GM23248 (cell line): ENCODE measurements at places on chromosomes 16 and 17. TPM values are rescaled to one million over a fixed set of nuclear protein-coding genes. Genes with fewer than 3 reads are reported as not detected.

CACNA1H gene
- total RNA-seq = 0.11 TPM in 1 of 2 replicates, not detected in the other

C16orf89 gene
- not detected in 2 replicates for total RNA-seq

CCL1 gene
- not detected in 2 replicates for total RNA-seq

HSDL1 gene
- total RNA-seq = 17.0 and 19.9 TPM in 2 replicates

MYH13 gene
- not detected in 2 replicates for total RNA-seq

ATP1B2 gene
- total RNA-seq = not detected in 2 replicates

DNA sequence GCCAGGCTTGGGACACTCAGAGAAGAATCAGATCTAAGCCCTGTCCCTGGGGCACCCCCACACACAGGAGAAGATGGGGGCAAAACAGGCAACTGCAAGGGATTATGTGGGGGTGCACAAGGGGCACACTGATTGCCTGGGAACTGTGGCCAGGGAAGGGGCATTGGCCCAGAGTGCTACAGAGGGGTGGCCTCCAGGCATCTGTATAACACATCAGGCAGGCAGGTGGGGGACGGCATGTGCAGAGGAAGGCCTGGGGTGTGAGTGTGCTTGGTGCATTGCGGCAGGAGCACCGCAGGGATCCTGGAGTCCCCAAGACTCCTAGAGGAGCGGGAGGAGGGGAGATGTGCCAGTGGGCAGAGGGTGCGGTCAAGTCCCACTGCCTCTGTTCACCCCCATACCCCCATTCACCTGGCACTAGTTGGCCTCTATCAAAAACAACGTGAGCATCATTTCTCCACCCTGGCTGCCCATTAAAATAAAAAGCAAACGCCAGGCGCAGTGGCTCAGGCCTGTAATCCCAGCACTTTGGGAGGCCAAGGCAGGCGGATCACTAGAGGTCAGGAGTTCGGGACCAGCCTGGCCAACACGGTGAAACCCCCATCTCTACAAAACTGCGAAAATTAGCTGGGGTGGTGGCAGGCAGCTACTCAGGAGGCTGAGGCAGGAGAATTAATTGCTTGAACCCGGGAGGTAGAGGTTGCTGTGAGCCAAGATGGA, 41.5 kb downstream of the C16orf82 start:
- no peak overlapping the region for H3K27ac ChIP-seq
- H3K27me3 ChIP-seq = no peaks in the 10 kb centered on the region
- no peaks in the 10 kb centered on the region for H3K36me3 ChIP-seq
- no peaks in the 10 kb centered on the region for H3K4me1 ChIP-seq

DNA sequence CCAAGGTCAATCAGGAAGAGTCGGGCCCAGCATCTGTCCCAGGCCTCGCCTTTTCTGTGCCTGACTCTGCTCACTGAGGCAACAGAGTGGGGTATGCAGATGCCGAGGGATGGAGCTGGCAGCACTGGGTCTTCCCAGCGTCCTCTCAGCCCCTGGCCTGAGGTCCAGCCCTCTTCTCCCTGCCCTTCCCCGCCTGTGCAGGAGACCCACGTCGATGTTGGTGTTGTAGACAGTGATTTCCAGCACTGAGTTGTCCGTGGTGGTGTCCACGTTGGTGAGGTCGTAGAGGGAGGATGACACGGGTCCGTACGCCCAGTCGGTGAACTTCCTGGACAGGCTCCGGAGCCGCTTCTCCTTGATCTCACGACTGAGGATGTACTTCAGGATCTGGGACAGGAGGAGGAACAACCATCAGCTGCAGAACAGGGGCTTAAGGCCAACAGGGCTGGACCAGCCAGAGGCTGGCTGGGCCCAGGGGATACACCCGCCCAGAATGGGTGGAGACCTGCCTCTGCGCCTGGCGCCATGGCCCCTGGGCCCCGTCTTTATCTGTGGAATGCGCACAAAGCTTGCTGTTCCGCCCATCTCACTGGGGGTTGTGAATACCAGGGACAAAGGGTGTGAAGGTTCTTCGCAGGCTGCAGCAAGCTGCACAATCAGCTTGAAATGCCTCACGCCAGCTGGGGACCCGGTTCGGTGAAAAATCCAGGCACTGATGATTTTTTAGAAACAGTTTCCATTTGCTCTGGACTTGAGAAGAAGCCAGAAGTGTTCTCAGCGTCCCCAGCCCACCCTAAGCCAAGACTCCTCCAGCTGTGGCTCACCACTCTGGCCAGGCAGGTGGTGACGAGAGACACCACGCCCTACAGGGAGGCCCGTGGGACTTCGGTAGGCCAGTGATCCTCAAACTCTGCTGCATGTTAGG, 27.5 kb downstream of the TRPV3 start:
- H3K4me1 ChIP-seq = 0 out of 2 replicates have a peak, but pooled peaks cover 8% of the 10 kb centered on the region
- DNase-seq = peak; percentile 44
- no peak overlapping the region for H3K27ac ChIP-seq
- no peaks in the 10 kb centered on the region for H3K27me3 ChIP-seq

GRCh38 chr16:81550432-81550808, 105.8 kb downstream of the CMIP start:
- no peak overlapping the region for H3K4me3 ChIP-seq
- no peak for DNase-seq
- H3K27ac ChIP-seq = peak overlapping the region; percentile 95; the same call in 1 of the 2 replicates

DNA sequence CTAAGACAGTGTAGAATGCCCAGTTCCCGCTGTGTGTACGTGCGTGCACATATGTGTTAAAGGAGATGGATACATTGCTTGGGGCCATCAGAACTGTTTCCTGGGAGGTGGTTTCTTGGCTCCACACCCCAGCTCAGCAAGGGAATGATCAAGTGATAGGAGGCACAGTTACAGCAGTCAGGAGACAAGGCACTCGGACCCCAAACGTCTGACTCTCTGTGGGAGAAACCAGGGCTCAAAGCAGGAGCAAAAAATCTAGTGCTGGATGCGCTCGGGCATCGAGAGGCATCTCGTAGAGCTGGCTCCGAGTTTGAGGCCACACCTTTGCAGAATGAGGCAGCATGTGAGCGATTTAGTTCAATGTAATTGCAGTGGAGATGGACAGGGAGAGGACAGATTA, 71.9 kb downstream of the RBBP6 start:
- H3K27ac ChIP-seq = no peak overlapping the region
- peaks cover 13% of the 10 kb centered on the region for H3K27me3 ChIP-seq
- H3K4me3 ChIP-seq = no peak overlapping the region
- 0 out of 2 replicates have a peak, but pooled peaks cover 7% of the 10 kb centered on the region for H3K4me1 ChIP-seq
- no peak for DNase-seq

DNA sequence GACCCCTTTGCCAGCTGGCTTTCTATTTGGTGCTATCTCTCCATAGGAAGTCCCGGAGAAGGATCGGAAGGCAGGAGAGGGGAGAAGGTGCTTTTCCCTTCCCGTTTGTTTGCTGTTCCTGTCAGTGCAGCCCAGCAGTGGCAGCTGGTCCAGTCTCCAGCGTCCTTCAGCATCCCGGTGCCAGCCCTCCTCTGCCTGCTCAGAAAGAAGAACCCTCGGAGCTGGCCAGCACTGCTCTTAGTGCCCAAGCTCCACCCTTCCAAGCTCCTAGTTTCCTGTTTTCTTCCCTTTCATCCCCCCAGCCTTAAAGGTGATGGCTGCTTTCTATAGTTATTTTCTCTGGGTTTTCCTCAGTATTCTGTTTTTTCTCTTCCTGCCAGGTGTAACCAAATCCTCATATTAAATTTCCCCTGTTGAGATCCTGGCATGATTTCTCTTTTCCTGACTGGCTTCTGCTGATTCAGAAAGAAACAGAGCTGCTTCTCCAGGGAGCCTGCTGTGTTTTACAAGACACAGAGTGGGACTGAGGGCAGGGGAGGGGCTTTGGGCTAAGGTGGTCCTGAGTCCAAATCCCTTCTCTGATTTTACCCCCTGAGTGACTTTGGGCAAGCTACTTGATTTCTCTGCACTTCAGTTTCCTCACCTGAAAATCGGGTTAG, 186.8 kb downstream of the COPRS start:
- H3K36me3 ChIP-seq = no peaks in the 10 kb centered on the region
- H3K27me3 ChIP-seq = no peaks in the 10 kb centered on the region; the same call in 1 of the 2 replicates
- no peaks in the 10 kb centered on the region; the same call in 1 of the 2 replicates for H3K4me1 ChIP-seq
- no peak overlapping the region for H3K27ac ChIP-seq
- no peak overlapping the region for H3K4me3 ChIP-seq

- no peak overlapping the region for H3K27ac ChIP-seq
- H3K4me3 ChIP-seq = no peak overlapping the region
- no peaks in the 10 kb centered on the region for H3K4me1 ChIP-seq
These were observed 6.2 kb downstream of the AKAP1 start for GRCh38 chr17:57091186-57091618.

DNA sequence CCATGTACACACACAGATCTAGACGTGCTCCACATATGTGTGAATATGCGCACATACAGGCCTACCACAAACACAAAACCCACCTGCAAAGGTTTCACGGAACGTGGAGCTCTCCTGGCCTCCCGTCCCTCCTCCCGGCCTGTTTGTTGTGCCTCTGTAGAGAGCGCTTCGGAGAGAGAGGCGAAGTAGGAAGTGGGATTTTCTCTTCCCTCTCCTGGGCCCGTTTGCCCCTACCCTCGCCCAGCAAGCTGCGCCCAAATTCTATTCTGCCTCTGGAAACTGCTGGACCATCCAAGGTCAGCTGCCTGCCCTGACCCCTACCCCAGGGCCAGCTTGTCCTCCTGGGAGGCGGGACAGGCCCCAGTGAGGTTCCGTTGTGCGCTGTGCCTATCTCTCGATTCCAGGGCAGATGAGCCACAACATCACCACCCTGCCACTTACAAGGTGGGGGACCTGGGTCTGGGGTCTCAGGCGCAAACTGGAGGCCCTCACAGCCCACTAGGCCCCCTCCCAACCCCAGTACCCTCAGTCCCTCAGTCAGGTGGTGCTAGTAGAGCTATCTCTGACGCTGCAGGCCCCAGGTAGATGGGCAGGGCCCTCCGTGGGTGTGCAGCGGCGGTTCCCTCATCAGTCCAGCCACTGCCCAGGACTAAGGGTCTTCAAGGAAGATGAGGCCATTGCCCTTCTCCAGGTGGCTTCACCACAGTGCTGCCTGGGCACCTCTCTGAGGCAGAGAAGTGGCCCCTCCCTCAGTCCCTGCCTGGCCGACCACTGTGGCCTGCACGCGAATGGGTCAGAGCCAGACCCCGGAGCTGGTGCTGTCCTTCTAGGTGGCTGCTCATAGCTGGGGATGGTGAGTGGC, 54.2 kb downstream of the BEAN1 start:
- H3K4me1 ChIP-seq = no peaks in the 10 kb centered on the region; the same call in 1 of the 2 replicates
- no peaks in the 10 kb centered on the region for H3K27me3 ChIP-seq
- no peak overlapping the region for H3K27ac ChIP-seq
- no peak for DNase-seq
- H3K36me3 ChIP-seq = no peaks in the 10 kb centered on the region

DNA sequence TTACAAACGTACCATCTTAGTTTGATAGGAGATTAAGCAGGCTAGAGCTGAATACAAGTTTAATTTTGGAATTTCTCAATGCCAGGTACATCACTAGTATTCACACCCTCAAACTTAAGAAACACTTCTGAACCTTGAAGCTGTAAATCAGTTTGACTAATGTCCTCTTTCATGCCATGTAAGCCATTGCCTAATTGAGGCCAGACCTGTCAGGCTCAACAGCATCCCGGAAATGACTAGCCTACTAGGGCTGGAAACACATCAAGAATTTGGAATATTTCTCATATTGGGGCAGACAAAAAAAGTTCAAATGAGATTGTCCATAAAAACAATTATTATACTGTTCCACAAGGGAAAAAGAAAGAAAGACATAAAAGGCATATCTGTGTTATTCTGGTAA, 1.7 kb downstream of the USP32 start:
- peaks cover 48% of the 10 kb centered on the region for H3K4me1 ChIP-seq
- no peaks in the 10 kb centered on the region for H3K36me3 ChIP-seq
- H3K27me3 ChIP-seq = no peaks in the 10 kb centered on the region
- DNase-seq = peak; percentile 83
- H3K27ac ChIP-seq = peak overlapping the region; percentile 91

- H3K4me3 ChIP-seq = no peak overlapping the region
- DNase-seq = no peak
- no peaks in the 10 kb centered on the region for H3K27me3 ChIP-seq
- no peaks in the 10 kb centered on the region for H3K36me3 ChIP-seq
- no peaks in the 10 kb centered on the region for H3K4me1 ChIP-seq
- no peak overlapping the region for H3K27ac ChIP-seq
These were observed 98.6 kb downstream of the ZNF18 start for GRCh38 chr17:11898526-11899235.

- no peaks in the 10 kb centered on the region for H3K36me3 ChIP-seq
- H3K27me3 ChIP-seq = no peaks in the 10 kb centered on the region
- peaks cover 7% of the 10 kb centered on the region; the same call in 1 of the 2 replicates for H3K4me1 ChIP-seq
- no peak overlapping the region for H3K4me3 ChIP-seq
- no peak overlapping the region for H3K27ac ChIP-seq
- DNase-seq = no peak
These were observed 36.3 kb downstream of the CDRT15 start for GRCh38 chr17:14200354-14200753.

DNA sequence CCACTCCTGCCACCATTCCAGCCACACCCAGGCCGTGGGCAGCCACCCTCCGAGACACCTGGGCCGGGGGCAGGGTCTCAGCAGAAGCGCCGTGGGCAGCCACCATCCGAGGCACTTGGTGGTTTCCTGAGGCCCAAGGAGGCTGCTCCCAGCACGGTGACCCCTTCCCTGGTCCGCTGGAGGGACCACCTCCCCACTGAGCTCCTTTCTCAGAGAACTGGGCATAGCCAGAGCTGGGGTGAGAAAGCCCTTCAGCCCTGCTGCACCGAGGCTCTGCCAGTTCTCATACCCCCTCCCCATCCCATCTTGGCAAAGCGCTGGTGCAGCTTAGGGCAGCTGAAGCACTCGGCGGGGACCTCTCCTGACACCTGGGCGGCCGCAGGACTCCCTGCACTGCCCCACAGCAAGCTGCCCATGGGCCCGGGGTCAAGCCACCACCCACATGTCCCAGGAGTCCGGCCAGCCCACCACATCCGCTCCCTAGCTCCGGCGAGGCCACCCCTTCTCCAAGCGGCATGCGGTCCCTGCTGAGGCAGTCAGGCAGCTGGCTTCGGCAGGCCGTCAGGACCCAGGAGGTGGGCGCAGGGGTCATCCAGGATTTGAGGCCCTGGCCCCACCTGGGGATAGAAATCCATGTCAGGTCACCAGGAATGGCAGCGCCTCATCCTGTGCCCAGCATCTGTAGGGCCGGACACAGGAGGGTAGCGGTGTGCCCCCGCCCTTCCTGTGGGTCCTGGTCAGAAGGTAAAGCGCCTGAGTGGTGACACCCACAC, 1.3 kb upstream of the CYBA start:
- no peaks in the 10 kb centered on the region for H3K27me3 ChIP-seq
- no peaks in the 10 kb centered on the region for H3K36me3 ChIP-seq
- H3K4me3 ChIP-seq = no peak overlapping the region
- H3K4me1 ChIP-seq = no peaks in the 10 kb centered on the region
- DNase-seq = no peak

- no peaks in the 10 kb centered on the region for H3K27me3 ChIP-seq
- DNase-seq = no peak
- H3K27ac ChIP-seq = no peak overlapping the region
- no peaks in the 10 kb centered on the region for H3K36me3 ChIP-seq
These were observed 22.2 kb downstream of the SOCS1 start for GRCh38 chr16:11233727-11234376.

- H3K4me1 ChIP-seq = no peaks in the 10 kb centered on the region
- no peak overlapping the region for H3K4me3 ChIP-seq
- H3K27ac ChIP-seq = no peak overlapping the region
These were observed 4.9 kb downstream of the MT1F start for GRCh38 chr16:56662357-56663354.
